ENCODE measurements at places on chromosomes 6 and 20.

DNA sequence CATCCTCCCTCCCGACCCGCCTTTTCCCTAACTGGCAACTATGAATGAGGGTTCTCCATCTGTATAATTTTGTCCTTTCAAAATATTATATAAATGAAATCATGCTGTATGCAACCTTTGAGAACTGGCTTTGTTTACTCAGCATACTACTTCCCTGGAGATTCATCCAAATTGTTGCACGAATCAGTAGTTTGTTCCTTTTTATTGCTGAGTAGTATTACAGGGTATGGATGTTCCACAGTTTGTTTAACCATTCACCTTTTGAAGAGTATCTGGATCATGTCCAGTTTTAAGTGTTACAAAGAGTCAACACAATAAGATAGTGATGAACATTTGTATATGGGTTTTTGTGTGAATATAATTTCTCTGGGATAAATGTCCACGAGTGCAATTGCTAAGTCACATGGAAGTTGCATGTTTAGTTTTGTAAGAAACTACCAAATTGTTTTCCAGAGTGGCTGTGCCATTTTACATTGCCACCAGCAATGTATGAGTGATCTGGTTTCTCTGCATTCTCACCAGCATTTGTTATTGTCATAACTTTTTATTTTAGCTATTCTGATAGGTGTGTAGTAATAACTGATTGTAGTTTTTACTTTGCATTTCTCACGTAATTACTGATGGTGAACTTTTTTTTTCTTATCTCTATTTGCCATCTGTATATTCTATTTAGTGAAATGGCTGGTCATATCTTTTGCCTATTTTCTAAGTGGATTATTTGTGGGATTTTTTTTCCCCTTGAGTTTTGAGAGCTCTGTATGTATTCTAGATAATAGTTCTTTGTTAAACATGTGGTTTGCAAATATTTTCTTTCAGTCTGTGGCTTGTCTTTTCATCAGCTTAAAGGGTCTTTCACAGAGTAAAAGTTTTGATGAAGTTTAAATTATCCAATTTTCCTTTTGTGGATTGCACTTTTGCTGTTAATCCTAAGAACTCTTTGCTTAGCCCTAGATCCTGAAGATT, 14.4 kb upstream of the RNF24 start:
- DNase-seq = no peak

- DNase-seq = no peak
These were observed 122.0 kb upstream of the TMEM170B start for GRCh38 chr6:11415557-11415956.

- DNase-seq = no peak
These were observed 88.5 kb downstream of the BCAS1 start for GRCh38 chr20:53981752-53982437.

- no peak for DNase-seq
These were observed 27.5 kb upstream of the ADGRF4 start for GRCh38 chr6:47670851-47671250.

DNA sequence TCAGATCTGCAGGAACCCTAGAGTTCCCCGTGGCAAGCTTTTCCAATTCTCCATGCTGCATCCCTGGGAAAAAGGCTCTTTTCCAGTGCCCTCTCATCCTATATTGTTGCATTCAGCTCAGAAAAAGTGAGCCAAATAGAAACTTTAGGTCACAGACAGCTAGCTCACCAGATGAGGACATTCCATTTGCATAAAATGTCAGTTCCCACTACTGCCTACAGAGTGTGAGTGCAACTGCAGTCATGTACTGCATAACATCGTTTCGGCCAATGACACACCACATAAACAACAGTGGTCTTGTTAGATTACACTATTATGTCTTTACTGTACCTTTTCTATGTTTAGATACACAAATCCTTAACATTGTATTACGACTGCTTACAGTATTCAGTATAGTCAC, 8.6 kb downstream of the HS3ST5 start:
- DNase-seq = no peak

GRCh38 chr6:25537349-25538018, 114.5 kb upstream of the SCGN start:
- no peak for DNase-seq

DNA sequence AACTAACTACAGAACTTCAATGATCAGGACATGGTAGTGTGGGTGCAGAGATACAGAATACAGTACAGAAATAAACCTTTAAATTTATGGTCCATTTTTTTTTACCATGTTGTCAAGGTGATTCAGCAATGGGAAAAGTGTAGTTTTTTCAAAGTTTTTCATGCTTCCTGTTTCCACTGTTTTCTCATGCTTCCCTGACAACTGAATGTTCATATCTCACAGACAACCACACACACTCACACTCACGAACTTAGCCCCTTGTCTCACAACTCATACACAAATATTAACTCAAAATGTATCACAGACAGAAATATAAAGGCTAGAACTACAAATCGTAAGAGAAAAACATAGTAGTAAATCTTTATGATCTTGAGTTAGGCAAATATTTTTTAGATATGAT, 232.6 kb upstream of the CDYL start:
- DNase-seq = no peak

DNA sequence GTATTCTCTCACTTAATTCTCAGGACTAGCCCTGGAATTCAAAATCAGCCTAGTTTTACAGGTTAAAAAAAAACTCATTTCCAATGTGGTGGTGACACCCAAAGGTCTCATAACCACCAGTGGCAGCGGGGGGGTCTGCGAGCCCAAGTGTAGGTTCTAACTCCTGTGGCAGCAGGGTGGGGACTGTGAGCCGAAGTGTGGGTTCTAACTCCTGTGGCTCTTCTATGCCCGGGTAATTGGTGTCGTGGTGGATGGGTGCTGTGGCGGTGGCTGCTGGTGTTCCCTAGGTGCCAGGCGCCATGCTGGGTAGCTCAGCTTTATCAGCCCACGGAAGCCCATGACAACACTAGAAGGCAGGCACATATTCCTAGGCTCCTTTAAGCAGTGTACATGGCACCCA, 4.9 kb upstream of the ANKRD60 start:
- DNase-seq = no peak

Measured in central memory CD8-positive, alpha-beta T cell (primary cell).